ENCODE measurements at places on chromosomes 13 and 19.

DNA sequence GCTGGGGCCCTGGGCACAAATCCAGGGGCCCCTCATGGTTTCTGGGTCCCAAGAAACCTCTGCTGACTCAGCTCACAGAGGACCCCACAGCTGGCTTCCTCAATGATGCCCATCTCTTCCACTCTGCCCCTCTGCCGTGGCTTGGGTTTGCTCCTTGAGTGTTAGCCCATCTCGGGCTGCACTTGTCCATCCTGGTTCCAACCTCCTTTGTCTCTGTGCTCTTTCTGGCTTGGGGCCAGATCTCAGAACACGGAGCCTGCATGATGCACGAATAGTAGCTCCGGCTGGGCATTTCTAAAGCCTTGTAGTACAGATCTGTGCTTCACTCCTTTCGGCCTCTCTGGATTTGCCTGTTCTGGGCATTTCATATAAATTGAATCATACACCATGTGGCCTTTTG lies 53.8 kb downstream of the F2RL3 start:
- DNase-seq = no peak

GRCh38 chr13:39496506-39496905 lies 106.5 kb downstream of the LHFPL6 start:
- no peak for DNase-seq

DNA sequence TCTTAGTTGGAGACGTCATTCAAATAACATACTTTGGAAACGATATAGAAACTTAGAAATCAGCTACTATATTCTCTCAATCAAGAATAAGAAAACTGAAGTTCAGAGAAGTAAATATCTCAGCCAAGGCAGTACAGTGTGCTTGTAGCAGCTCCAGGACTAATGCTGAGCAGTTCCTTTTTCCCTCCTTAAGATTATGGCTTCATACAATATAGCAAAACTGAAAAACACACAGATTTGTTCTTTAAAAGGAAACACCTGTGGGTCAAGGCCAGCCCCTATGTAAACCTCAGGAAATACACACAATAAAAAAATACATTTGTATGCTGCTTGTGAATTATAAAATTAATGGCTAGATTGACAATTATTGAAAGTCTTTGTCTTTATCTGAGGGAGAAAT lies 212.7 kb upstream of the EDNRB start:
- no peak for DNase-seq

GRCh38 chr13:98033277-98034247 lies 80.1 kb downstream of the IPO5 start:
- no peak for DNase-seq

- no peak for DNase-seq
Observed at GRCh38 chr13:25927932-25928331, 123.9 kb downstream of the SHISA2 start.

- DNase-seq = no peak
Observed at GRCh38 chr19:16608290-16608739, 19.7 kb downstream of the MED26 start.

DNA sequence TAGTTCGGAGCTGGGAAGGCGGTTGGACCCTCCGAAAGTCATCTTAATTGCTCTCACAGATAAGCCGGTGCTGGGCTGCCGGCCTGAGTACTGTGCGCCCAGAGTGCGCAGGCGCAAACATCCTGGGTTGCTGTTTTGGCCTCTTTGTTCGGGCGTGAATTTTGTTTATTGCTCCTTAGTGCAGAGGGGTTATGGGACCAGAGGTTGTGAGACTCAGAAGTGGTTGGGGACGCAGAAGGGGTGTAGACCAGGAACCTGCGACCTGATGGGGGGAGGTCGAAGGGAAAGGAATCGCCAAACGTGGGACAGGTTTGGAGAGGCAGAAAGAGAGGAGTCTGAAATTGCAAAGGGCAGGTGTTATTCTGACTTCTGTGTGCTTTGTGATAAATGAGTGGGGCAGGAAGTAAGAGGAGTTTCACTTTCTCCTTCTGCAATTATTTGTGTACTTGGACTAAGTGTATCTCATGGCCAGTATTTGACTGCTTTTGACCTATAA lies 607 bp upstream of the ZNF566 start:
- peak; percentile 51 for DNase-seq

Measured in stimulated activated CD4-positive, alpha-beta T cell treated with anti-CD3 and anti-CD28 coated beads, Interleukin-12 subunit alpha, Interleukin-12 subunit beta, amount 100 ng/mL, for 48 hours (primary cell).